ENCODE measurements at places on chromosomes 3 and 15.

- DNase-seq, result no peak
These were observed 93.6 kb upstream of the POU1F1 start for GRCh38 chr3:87370007-87370406.

GRCh38 chr3:27349832-27350231 is 19.4 kb downstream of the NEK10 start:
- DNase-seq, result no peak

DNA sequence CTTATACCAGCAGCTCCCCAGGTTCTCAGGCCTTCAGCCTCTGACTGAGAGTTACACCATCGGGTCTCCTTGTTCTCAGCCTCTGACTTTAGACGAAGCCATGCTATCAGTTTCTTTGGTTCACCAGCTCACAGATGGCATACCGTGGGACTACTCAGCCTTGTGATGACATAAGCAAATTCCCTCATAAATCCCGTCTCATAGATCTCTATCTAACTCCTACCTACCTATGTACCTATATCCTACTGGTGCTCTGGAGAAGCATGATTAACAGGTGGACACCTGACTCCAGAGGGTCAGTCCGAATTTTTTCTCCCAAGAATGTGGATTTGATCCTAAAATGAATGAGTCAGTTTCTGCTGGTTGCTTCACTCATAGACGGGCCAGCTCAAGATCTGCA is 59.1 kb upstream of the CDV3 start:
- no peak for DNase-seq

GRCh38 chr3:132290833-132291232 is 26.4 kb upstream of the ACP3 start:
- no peak for DNase-seq

DNA sequence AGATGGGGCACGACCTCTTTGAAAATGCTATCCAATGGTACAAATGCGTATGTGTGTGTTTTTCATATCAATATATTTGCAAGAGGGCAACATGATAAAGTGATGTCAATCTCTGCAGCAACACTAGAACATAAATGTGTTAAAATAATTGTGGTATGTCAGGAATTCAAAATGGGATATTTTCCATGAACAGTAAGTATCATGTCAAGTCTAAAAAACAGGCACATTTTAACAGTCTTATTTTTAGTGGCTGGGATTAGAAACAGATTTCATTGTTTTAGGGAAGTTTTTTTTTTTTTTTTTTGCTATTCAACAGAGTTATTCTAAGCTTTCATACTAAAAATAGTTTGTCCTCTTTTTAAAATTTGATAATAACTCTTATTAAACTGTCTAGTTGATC is 209.8 kb downstream of the GAP43 start:
- DNase-seq, result no peak

- DNase-seq, result no peak
These were observed 27.1 kb downstream of the IL20RB start for GRCh38 chr3:136984837-136985236.

- no peak for DNase-seq
These were observed 48.1 kb downstream of the SETMAR start for GRCh38 chr3:4351164-4351855.

DNA sequence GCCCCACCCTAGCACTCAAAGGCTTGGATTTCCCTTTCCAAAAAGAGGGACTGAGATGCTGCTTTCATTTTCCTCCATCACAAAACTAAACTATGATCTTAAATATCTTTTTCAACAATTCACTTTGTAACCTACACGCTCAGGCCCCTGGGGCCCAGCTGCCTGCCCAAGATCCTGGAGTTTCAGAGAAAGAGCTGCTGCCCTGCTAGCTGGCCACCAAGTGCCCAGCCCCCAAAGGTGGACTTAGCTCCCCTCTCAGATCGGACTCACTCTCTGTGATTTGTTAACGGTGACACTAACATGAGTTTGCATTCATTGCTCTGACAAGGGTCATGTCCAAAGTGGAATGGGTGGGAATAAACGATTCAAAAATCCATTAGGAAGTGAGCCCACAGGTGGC is 119.6 kb upstream of the SMAD3 start:
- no peak for DNase-seq

GRCh38 chr15:89199746-89200145 is 21.6 kb downstream of the RLBP1 start:
- DNase-seq, result no peak

DNA sequence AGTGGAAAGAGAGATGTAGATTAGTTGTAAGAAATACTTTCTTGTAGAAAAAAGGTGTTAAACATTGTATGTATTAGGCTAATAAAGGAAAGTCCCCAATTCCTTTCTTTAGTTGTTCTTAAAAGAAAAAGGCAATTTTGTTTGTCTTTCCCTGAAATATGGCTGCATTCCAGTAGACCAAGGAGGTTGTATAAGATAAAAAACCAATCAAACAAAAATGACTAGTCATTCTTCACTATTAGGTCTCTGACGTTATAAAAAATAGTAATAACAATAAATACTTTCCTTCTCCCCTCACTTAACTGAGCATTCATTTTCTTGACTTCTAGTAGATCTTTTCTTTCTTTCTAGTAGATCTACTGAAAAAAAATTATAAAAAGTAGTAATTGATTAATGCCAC is 8.6 kb upstream of the PPM1L start:
- no peak for DNase-seq

DNA sequence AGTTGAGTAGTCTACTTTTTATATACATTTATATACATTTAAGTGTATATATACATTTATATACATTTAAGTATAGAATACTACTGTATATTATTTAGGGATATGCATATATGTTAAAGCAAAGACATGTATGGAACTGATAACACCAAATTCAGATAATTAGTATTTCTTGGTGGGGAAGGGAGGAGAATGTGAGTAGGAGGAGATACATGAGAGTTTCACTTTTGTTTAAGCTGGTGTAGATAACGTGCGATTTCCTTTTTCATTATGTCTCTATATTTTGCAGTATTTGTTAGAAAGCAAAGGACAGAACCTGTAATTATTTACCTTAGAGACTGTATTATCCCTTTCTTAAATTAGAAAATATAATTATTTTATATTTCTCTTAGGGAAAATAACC is 16.6 kb upstream of the NIT2 start:
- no peak for DNase-seq

GRCh38 chr15:54101664-54102270 is 123.5 kb downstream of the UNC13C start:
- no peak for DNase-seq

GRCh38 chr3:57889807-57890206 is 118.4 kb upstream of the FLNB start:
- no peak for DNase-seq

DNA sequence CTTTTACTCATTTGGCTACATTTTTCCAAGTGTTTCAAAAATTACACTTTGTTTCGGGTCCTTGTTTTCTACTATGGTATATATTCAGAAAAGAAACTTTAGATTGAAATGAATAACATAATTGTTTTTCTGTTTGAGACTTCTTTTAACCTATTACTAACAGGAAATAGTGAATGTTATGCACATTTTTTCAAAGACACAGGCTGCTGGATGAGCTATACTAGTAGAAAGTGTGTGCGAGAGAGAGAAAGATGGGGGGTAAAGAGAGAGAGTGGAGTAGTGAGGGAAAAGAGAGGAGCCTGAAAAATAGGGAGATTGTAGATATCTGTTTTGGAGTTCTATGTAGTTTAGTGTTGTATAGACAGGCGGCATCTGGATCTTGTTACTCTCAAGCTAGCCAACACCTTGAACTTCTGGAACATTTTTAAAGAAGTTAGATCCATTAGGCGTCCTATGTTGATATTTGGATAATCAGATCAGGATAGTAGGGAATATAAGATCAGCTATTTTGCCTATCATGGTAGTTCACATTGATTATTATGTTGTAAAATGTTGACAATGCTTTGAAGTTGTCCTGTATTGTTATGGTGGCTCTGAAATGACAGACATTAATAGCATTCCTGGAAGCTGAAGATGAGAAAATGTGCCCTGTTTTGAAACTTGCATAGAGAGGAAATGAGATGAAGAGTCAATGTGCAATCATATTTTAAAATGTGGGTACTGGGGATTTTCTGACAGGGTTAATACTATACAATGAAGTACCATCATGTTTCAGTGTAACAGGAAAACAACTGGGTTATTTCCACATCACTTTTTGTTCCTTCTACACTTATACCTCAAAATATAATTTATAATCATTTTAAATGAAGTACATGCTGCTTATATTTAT is 2.6 kb downstream of the RBMS3 start:
- DNase-seq, result no peak

- no peak for DNase-seq
These were observed 202.0 kb downstream of the SHQ1 start for GRCh38 chr3:72646263-72646662.

GRCh38 chr15:85479071-85479647 is 98.8 kb downstream of the AKAP13 start:
- no peak for DNase-seq

DNA sequence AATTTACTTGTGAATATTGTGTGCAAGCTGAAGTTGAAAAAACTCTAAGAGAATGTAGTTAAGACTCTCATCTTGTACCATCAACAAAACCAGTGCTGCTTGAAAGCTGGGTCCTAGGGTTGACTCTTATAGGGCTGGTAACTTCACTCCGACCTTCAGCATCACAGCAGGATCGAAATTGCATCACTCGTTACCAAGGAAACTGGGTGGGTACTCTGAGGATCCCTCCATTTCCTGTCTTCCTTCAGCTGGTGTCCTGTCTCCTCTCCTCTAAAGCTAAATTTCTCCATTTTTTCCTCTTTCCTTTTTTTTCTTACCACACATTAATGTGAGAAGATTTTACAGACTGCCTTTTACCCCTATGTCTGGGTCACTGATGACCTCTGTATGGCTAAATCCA is 3.0 kb upstream of the APH1B start:
- DNase-seq, result no peak

DNA sequence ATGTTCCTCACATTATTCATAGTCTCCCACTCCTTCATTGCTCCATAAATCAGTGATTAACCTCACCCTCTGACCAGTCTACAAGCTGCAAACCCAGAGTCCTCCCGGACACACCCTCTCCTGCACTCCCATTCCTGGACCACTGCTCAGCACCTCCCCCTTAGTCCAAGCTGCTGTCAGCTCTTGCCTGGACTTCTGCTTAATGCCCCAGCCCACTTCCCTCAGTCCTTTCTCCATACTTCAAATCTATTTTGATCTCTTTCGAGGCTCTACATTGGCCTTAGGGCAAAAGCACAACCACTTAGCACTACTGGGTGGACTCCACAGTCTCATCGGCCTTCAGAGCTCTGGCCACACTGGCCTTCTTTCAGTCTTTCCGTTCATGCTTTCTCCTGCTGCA is 79.4 kb upstream of the FAM98B start:
- no peak for DNase-seq

- no peak for DNase-seq
These were observed 19.5 kb upstream of the COMMD2 start for GRCh38 chr3:149771652-149772271.

DNA sequence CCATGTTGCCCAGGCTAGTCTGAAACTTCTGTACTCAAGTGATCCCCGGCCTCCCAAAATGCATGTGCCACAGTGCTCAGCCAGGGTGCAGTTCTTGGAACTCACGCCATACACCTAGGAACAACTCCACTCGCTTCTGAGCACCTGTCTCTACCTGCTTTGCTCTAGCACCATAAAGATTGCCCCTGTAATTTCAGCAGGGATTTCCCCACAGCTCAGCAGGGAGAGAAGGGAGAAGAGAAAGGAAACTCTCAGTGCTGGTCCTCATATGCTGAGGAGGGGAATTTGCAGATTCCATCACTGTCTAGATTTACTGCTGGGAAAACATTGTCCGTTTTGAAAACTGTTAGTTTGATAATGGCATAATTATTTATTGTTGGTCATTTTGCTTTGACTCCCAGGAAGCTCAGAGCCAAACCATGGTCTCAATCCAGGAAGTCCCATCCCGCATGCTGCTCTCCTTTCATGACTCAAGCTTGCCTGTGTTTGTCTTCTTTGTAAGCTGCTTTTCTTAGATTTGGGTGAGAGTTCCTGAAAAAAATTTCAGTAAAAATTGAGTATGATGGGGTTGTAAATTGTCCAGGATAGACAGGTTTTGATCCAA is 24.2 kb downstream of the TRIM71 start:
- no peak for DNase-seq

DNA sequence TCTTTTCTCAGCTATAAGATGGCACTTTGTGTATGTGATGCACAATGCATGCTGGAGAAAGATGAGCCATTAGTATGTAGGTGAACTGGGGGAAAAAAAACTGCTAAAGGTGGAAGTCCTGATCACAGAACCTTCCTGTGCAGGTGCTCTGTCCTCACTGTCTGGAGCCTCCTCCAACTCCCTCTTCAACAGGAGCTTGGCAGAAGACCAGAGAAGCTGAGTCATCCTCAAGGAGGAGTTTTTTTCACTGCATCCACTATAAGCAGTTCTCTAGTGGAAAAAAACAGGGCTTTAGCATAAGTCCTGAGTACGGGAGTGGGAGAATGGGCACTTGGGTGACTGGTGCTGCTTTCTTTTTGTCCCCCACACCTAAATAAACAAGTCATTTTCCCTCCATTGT is 168.4 kb upstream of the CADPS start:
- DNase-seq, result no peak

- DNase-seq, result no peak
These were observed 7.6 kb downstream of the DNAJC19 start for GRCh38 chr3:180981912-180982311.

DNA sequence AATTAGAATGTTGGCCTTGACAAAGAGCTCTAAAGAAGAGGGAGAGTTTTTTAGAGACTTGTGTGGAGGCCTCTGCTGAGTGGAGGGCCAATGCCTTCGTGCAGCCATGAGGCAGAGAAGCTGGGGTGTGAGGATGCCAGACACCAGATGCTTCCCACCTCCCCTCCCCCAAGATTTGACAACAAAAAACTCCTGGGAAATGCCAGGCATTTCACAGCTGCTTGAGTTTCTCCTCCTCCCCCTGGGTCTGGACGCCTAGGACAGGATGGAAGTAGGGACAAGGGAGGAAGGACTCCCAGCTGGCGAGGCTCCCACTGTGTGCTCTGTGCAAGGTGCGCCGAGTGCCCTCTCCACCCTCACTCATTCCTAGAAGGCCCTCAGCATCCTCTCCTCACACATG is 20.1 kb downstream of the TGM4 start:
- no peak for DNase-seq

DNA sequence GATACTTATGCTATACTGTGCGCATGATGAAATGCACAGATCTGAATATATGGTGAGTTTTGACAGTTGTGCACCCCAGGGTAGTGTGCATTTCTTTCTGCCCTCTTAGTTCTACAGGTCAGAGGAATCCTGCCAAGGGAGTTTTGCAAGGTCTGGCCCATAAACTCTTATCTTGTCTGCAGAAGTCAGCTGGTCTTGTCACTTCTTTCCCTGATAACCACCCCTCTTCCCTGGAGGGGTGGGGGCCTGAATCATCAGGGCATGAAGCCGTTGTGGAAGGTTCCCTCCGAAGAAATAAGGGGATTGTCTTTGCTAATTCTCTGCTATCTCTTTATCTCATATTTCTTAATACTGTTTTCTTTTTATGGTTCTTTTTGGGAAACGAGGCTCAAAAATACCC is 30.4 kb downstream of the TRIM71 start:
- DNase-seq, result no peak

- no peak for DNase-seq
These were observed 51.9 kb downstream of the PBRM1 start for GRCh38 chr3:52633786-52634185.
